Ureter (tissue), 1 donor: ENCODE measurements at places on chromosomes 4 and X.

DNA sequence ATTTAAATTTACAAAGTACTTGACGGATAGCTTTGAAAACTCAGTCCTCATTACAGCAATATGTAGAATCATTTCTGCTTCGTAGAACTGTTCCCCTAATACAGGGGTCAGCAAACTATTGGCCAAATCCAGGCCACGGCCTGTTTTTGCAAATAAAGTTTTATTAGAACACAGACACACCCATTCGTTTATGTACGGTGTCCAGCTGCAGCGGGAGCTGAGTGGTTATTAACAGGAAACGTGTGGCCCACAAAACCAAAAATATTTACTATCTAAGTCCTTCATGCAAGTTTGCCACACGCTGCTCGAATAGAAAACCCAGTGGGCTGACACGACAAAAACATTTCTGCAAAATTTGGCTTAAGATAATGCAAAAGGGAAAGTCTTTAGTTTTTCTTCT lies 146.5 kb downstream of the AFAP1 start:
- DNase-seq: no peak

- no peak for DNase-seq
Observed at GRCh38 chr4:71545168-71545567, 206.3 kb downstream of the SLC4A4 start.

DNA sequence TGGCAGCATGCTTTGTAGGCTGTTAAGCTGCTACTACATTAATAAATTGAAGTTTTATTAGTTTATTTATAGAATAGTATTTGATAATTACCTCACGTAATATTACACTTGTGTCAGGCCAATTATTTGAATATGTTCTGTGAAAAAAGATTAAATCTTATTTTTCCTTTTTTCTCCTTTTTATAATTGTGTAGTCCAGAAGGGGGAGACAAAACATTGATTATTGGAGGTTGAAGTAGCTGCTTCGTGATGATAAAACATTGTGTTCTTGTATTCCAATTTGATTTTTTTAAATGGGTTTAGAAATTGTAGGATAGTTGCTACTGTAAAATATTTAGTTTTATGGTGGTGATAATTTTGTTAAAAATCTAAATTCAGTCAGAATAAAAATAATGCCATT lies 85.7 kb downstream of the DIAPH2 start:
- DNase-seq: no peak

DNA sequence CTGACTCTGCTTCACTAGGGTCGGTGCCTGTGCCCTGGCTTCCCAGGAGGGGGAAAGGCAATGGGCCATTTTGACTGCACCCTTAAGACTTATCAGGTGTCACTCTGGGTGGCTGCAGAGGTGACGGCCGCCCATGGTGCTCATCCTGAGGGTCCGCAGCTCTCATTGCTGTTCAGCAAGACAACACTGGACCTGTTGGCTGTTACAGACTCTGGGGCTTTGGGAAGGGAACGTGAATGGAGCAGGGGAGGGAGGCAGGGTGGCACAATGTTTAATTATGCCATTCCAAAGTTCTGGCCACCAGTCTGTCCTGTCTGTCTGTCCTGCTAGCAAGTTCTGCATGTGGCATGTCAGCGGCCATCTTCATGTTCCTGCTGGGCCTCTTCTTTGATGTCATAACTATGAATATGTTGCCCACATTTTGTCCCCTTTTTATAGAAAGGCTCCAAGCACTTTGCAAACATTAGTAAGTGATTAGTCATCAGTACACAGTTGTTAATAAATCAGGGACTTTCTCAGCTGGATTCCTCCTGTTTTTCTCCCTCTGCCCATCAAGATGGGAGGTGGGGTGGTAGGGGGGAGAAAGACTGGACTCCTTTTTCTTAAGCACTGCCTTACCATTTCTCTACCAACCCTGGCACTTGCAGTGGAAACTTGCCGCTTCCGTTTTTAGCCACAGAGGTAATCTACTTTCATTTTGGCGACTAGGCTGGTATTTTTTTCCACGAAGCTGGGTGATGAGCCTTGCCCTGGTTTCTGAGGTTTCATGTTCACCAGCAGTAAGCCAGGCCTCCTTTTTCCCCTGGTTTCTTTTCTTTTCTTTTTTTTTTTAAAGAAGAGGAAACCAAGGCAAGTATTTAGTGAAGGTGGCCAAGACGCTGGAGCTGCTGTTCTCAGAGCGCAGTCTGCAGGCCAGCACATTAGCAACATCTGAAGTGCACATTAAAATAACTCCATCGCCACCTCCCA lies 88.6 kb upstream of the TRIM2 start:
- DNase-seq: no peak

DNA sequence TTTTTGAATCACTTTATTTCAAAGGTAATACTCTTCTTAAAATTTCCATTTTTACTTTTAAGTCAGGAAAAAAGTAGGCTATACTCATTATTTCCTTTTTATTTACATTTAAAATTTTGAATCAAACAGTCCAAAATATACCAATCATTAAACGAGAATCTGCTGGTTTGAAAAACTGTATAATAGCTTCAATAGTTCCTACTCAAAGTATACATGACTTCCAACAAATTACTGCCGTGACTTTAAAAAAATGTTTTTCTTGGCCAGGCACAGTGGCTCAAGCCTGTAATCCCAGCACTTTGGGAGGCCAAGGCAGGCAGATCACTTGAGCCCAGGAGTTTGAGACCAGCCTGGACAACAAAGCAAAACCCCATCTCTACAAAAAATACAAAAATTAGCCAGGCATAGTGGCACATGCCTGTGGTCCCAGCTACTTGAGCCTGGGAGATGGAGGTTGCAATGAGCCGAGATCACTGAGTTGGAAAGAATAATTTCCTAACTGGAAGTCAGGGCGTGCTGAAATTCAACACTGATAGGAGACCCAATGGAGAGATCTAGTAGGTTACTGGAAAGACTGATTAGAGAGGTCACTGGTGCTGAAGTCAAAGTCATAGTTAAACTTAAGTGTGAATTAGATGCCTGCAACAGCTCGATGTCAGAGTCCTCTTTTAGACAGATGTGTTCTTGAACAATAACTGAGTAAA lies 9.0 kb downstream of the KLHL8 start:
- DNase-seq: no peak

DNA sequence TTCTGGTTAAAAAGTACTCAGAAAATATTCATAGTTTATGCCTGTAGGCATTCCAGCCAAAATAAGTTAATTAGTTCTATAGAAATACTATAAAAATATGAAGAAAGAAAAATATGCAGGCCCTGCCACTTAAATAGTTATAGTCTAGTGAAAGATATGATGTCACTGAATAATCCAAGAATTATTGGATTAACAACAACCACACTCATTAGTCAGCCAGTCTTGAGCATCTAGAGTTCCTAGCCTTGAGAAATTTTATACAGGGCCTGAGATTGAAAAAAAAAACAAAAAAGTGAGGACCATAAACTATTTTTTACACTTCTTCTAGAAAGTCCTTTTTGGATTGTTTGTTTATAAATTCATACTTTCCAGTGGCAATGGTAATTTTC lies 823.0 kb downstream of the FAT4 start:
- no peak for DNase-seq

- no peak for DNase-seq
Observed at GRCh38 chrX:153650959-153651358, 4.0 kb downstream of the DUSP9 start.

DNA sequence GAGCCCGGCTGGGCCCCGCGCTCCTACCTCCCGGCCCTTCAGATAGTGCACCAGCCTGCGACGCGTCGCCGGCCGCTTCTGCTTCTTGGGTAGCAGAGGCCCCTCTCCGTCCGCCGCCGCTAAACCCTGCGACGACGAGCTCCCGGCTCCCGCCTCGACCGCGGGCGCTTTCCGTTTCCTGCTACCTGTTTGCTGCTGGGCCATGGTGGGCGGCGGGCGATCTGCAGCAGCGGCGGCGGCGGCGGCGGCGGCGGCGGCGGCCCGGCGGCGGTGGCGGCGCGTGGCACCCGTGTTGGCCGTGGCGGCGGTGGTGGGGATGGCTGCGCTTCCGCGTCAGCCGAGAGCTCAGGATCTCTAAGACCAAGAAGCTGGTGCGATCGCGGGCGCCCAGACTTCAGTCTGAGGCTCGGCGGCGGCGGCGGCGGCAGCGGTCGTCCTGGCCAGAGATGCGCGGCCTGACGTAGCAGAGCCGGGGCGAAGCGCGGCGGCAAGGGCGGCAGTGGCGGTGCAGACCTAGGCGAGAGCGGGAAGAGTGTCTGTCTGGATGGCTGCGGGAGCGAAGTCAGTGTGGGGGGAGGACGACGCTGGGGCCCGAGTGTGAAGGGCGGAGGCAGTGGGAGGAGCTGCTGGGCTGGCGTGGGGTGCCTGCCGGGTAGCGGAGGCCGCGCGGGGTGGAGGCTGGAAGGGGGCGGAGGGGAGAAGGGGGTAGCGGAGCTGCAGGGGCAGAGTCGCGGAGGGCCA lies at the start of gene DCAF12L2:
DCAF12L2 (minus strand) TSS at position 569 of the 741 bp plus-strand sequence; CDS start at position 204, 365 bp downstream.
- no peak for DNase-seq

DNA sequence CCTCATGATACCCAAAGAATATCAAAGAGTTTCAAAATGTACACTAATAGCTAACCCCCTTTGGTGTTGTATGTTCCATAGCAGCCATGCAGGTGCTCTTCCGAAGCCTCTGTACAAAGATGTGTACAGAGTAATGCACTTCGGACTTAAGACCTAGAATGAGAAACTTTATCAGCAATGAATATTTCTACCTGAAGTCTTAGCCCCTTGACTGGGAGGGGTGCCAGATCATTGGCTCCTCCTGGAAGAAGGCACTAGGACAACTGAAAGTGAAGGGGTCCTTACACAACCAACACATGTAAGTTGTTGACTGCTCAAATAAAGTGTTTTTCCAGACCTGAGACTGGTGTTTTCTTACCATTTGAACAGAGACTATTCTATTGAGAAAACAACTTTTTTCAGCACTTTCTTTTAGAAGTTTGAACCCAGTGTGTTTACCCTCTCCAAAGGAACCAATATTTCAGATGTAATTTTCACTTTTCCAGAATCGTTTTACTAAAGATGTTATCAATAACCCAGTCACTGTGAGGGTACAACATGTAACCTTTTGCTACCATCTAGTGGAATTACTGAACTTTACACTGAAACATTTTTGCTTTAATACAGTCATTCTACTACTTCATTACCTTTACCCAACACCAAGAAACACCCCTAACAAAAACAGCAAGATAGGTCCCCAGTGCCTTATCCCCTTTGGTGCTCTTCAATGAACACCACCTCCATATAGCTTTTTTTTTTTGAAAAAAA lies 33.3 kb upstream of the PRDX4 start:
- no peak for DNase-seq

- DNase-seq: no peak
Observed at GRCh38 chr4:2402941-2403340, 15.5 kb downstream of the ZFYVE28 start.

DNA sequence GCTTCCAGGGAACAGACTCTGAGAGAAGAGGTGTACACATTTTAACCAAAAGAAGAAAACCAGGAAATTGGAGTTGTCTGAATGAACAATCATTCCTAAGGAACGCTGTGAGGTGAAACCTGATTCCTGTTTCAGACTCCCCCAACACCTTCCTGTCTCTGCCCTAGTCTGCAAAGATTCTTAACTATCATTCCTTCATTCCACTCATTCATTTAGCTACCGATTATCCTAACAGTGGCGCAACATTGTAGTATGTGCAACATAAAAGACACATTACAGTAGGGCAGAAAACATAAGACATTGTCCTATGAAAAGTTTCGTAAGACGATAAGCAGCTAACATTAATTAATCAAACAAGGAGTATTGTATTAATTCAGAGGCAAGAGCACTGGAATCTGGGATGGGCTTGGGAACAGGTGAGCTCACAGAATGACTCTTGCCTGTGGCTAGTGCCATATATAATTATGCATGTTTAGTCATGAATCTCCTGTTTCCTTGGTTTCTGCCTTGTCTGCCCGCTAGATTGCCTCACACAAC lies 23.8 kb upstream of the ADH7 start:
- no peak for DNase-seq

GRCh38 chr4:11693693-11694092 lies 265.0 kb upstream of the HS3ST1 start:
- DNase-seq: no peak

GRCh38 chrX:828411-828959 lies 197.9 kb downstream of the SHOX start:
- DNase-seq: no peak

DNA sequence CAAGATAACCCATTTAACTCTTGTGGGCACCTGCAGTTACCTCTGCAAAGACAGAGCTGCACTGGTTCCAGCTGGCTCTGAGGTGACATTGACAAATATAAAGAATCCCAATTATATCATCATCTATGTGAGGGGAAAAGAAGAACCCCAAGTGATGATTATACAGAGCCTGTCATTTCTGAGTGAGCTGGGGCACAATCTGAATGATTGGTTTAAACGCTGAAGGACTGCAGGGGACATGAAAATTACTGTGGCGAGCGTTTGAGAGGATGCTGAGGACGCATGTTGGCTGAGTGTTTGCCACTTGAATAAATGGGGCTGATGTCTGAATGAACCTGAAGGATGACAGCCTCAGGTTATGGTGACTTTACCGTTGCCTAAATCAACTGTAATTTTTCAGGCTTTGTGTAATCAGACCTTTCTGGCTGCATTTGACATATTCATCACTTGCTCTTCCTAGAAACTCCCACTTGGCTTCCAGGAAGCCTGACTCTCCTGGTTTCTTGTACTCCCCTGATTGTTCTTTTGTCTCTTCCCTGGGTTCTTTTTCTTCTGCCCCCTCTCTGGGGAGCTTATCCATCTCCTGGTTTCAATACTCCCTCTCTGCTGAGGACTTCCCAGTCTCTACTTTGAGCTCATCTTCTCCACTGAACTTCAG lies 4.1 kb upstream of the HSD17B10 start:
- no peak for DNase-seq

- peak; percentile 82 for DNase-seq
Observed at GRCh38 chrX:40169193-40170101, 71.7 kb upstream of the BCOR start.

- no peak for DNase-seq
Observed at GRCh38 chr4:96092151-96092705, 252.3 kb downstream of the PDHA2 start.

DNA sequence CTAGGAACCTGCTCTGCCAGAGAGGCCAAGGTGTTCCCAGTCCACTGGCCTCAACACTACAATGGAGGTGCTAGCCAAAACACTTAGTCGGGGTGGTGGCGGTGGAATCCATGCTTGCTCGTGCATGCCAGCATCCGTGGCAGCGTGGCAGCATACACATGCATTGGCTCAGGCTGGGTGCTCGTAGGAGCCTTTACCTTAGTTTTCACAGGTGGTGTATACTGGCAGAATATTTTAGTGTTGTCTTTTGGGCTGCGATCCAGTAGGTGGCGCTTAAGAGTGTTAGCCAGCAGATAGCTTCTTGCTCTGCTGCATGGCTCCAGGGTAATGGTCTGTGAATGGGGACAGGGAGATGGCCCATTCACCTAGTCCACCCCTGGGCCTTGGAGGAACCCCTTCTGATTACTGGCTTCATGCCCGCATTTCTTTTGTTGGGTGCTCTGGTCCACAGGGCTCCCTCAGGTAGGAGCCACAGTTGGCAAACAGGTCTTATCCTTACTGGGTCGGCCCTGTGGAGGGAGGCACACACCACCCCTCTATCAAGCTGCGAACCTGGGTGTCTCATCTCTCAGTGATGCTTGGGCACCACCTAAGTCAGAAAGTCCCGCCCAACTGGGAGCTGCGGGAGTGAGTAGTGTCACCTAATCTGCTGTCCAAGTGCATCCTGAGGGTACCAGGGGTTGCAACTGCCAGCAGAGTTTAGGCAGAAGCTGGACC lies 40.0 kb downstream of the RIPPLY1 start:
- no peak for DNase-seq

- DNase-seq: no peak
Observed at GRCh38 chr4:39759569-39759968, 61.6 kb downstream of the UBE2K start.

GRCh38 chr4:89939994-89940393 lies 45.3 kb downstream of the MMRN1 start:
- DNase-seq: no peak
